ENCODE measurements at places on chromosomes 6 and 20.

DNA sequence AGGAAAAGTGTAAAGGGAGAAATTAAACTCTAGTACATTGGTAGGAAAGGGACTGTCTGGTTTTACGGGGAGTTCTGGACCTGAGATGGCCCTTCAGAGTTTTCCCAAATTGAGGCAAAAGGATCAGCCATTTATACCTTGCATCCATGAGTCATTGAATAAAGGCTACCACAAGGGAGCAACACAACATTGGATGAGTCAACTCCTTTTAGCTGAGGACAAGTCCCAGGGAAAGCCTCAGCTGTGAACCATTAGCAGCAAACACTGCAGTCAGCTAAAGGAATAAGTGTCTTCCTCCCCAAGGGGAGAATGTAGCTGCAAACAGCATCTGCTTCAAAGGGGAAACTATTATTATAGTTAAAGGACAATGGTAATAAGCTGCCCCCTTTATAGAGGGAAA, 468.7 kb upstream of the ID4 start:
- no peak for DNase-seq

DNA sequence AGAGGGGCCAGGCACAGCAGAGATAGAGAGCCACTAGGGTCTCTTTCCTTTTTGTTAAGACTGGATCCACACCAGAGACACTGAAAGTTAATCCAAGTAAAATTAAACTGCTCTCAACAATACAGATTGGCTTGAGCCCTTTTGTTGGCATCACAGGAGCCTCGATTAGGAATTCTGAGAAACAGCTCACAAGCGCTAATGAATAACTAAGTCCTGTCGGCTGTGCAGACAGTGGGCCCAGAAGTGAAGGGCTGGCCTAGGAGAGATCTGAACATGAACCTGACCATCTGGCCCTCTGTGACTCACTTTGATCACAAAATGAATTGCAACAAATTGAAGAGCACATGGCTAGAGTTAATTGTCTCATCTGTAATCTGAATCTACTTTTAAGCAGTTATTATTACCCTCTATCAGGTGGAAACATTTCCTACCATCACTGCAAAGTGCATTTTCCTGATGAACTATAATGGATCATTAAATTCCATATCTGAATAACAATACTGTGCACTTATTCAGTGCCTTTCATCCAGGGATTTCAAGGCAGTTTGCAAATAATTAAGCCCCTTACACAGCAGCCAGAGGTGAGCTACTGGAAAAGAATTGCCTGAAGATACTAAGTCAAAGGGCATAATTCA, 3.2 kb downstream of the BACH2 start:
- no peak for DNase-seq

GRCh38 chr20:2859330-2860121, 13.8 kb upstream of the PTPRA start:
- peak; percentile 13 for DNase-seq

GRCh38 chr20:39268981-39269461, 306.9 kb downstream of the DHX35 start:
- peak; percentile 74 for DNase-seq

GRCh38 chr6:25169553-25169952, 109.6 kb upstream of the CARMIL1 start:
- DNase-seq, result no peak

DNA sequence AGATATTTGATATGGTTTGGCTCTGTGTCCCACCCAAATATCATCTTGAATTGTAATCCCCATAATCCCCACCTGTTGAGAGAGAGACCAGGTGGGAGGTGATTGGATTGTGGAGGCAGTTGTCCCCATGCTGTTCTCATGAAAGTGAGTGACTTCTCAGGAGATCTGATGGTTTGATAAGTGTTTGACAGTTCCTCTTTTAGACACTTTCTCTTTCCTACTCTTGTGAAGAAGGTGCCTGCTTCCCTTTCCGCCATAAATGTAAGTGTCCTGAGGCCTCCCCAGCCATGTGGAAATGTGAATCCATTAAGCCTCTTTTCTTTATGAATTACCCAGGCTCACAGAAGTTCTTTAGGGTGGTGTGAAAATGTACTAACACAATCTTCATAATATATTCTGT, 1404.0 kb upstream of the ADGRB3 start:
- DNase-seq, result no peak

DNA sequence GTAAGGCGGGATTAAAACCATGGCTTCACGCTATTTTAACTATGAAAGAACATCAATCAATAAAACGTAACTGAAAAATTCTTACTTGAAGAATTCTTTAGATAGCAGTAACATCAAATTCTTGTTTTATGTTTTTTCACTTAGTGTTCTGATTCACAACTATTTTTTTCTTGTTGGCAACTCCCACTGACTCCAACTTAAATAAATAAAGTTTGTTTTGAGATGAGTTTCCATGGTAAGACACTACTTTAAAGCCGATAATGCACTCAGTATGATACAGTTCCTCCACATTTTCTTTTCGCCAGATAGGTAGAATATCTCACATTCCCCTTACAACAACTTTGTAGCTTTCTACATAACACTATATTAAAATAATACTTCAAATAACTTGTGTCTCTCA, 33.1 kb upstream of the CNKSR3 start:
- DNase-seq, result no peak

- no peak for DNase-seq
These were observed 29.7 kb downstream of the STK35 start for GRCh38 chr20:2131366-2131765.

GRCh38 chr6:398558-399078, 7.1 kb downstream of the IRF4 start:
- DNase-seq, result no peak

DNA sequence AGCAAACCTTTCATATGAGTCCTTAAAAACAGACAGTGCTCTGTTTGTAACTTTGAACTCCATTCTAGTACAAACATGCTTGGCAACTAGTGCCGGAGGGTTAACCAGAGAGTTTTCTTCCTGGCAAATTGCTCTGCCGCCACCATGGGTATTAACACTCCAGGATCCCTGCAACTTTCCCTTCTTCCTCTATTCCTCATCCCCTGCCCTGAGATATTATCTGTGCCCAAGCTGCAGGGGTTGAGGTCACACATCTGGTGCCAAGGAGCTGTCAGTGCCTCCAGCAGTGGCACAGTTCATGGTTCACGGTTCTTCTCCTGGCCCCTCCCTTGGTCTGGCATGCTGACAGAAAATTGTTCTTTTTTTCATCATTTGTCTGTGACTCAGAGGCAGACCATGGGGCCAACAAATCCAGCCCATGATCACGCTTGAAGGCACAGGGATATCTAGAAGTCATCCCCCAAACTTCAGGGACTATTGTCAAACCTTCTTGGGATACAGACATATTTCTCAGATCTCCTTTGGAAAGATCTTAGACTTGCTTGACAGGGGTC, 77.5 kb downstream of the ATXN1 start:
- no peak for DNase-seq

GRCh38 chr6:51349857-51350256, 531.2 kb downstream of the TFAP2B start:
- DNase-seq, result no peak

DNA sequence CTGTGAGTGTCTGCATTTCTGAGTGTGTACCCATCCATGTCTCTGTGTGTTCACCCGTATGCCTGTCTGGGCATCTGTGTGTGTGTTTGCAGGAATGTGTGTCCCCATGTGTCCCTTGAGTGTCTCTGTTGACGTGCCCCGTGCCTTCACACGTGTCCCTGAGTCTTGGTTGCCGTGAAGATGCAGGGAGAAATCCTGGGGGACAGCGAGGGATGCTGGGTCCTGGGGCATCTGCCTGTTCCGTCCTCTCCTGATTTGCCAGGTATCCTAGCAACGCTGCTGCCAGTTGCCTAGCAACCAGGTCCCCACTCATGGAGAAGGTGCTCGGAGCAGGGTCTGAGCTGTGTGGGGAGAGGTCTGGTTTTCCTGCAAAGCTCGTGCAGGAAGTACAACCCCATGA, 6.0 kb upstream of the LKAAEAR1 start:
- DNase-seq, result no peak

DNA sequence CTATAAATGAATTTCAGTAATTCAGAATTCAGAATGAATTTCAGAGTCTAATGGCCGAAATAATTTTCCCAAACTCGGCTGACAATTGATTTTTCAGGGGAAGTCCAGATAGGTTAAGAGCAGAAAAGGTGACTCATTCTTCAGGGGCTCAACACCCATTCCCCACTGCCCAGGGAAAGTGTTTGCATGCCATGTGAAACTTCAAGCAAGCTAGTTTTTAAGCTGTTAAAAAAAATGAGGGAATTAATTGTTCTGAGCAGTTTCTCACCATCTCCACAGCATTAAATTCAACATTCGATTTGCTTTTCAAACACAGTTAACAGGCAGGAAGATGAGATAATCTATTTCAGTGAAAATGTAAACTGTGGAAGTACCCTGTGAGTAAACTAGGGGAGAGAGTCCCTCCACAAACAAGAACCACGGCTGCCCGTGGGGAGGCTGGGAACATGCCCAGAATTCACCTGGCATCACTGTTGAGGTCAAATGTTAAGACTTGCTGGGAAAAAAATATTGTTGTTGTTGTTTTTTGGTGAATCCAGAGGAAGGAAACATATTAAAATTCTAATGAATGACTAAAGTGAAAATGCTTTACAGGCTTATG, 650.8 kb upstream of the AGPAT4 start:
- DNase-seq, result no peak

DNA sequence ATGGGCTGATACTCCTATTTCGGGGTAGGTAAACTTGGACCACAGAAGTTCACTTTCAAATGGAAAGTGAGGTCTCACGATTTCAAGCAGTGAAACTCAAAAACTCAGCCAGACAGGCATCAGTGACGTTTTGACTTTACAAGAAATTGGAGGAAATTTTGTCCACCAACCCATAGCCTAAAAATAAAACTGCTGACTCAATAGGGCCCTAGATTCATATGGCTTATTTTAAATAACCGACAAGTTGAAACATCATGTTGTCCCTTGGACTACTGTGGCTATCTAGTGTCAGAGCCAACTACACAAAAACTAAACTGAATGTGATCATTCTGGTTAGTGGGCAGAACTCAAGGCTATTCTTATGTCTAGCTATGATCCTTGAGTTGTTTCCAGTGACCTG, 486.3 kb downstream of the GRIK2 start:
- DNase-seq, result no peak

DNA sequence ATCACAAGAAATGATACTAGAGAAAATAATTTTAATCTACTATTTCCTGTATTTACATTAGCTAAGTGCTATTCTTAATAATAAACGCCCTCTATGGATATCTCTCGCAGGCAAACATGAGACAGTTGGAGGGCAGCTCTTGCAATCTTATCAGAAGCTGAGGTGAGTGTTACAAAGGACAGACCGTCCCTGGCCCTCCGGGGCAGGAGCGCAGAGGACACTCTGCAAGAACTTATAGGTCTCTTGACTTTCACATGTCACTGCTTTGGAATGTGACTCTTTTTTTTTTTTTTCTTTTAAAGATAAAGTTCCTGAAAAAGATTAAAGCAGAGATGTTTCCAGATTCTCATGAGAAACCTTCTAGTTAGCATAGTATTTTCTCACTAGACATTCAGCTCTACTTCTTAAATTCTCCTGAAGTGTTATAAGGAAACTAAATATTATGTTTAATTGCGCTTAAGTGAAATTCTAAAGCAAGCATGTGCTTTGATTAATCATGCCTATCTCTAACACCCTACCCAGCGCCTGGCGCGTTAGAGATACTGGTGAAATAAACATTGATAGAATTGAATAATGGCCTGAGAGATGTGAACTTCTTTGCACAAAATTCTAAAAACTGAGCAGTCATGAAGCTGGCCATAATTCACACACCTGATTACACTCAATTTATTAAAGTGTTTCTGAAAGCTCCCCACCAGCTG, 57.4 kb downstream of the SYTL3 start:
- DNase-seq, result no peak

DNA sequence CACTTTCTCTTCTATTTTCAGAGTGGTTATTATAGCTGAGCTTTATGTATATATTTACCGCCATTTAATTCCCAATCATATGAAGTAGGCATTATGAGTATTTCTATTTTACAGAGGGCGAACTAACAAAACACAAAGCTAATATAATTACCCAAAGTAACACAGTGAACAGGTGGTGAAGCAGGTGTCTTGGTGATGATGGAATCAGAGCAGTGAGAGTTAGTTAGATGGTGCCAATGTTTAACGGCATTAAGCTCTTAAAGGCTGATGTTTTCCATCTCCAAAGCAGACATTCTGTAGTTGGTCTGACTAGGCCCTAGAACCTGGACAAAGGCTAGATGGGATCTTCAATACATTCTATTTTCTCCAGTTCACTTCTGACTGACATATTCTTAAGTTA, 551.1 kb upstream of the SYNCRIP start:
- no peak for DNase-seq

DNA sequence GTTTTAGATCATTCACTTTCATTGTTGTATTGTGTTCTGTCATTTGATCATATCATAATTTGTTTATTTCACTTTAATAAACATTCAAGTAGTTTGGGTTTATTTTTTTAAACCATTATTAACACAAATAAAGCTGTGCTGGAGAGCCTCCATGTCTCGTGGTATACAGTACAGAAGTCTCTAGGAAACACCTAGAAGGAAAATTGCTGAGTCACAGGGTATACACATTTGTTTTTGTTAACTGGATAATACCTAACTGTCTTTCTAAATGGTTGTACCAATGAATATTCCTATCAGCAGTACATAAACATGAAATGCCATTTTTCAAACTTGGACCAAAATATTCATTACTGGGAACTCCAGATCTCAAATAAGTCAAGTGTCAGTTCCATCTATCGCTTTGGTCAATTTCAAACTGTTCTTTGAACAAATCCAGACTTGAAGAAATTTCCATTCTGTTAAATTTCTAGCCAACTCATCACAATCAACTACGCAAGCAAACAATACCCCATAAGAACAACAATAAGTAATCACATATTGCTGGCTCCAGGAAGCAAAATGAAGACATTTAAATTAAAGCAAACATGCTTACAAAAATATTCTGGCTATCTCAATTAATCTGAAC, 138.1 kb downstream of the ATXN1 start:
- no peak for DNase-seq

DNA sequence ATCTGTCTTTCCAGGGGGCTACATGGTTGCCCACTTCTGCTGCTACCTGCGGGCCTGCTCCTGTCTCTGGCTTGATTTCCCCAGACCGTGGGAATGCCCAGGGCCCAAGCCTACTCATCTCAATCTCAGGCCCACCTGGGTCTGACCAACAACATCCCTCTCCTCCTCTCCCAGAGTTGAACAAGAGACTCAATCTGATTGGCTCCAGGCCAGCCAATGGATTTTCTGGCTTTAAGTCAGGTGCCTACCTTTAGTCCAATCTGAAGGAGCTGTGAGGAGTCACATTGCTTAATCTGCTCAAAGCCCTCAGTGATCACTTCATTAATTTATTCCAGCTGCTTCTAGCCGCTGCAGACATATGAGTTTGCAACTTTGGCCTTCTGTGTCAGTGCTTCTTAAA, 162.4 kb upstream of the KCNG1 start:
- no peak for DNase-seq

GRCh38 chr6:151263967-151264366, 24.2 kb downstream of the AKAP12 start:
- DNase-seq, result no peak

GRCh38 chr20:16189371-16189770, 383.9 kb downstream of the KIF16B start:
- no peak for DNase-seq

All from GM13976 (cell line).